NCI-H526 treated with DMSO at 0.1 percent for 48 hours (cell line): ENCODE measurements at places on chromosomes 1 and 21.

DNA sequence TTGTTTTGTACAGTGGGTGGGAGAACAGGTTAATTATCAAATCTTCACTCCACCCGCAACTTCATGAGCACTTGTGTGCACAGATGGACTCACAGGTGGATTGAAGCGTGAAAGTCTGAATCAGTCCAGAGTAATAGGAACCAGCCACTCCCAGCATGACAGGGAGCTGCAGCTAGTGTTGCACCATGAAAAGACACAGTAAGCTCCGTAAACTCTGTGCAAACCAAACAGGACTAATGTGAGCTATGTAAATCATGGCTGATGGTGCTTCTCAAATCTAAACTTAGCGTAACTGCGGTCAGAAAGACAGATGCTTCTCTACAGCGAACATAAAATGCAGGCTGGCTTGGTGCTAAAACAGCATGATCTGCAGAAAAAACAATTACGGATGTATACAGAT, 114.4 kb downstream of the CENPF start:
- no peak for DNase-seq

- no peak for DNase-seq
These were observed 41.3 kb downstream of the TNFRSF8 start for GRCh38 chr1:12104417-12104816.

DNA sequence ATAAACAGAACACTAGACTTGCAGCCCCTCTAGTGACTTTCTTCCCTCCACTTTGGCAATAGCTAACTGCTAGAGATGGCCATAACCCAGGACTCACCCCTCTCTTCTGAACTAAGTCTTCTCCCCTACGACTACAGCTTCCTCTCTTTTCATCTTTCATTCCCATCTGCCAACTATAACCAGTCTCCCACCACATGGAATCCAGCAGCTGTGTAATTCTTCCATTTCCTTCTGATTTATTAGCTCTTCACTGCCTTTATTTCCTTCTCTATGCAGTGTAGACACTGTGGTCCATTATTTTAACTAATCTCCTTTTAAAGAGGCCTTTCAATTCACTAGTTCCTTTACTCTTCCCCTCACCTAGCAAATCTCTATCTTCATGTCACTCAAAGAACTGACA, 13.4 kb upstream of the KCNK1 start:
- no peak for DNase-seq

DNA sequence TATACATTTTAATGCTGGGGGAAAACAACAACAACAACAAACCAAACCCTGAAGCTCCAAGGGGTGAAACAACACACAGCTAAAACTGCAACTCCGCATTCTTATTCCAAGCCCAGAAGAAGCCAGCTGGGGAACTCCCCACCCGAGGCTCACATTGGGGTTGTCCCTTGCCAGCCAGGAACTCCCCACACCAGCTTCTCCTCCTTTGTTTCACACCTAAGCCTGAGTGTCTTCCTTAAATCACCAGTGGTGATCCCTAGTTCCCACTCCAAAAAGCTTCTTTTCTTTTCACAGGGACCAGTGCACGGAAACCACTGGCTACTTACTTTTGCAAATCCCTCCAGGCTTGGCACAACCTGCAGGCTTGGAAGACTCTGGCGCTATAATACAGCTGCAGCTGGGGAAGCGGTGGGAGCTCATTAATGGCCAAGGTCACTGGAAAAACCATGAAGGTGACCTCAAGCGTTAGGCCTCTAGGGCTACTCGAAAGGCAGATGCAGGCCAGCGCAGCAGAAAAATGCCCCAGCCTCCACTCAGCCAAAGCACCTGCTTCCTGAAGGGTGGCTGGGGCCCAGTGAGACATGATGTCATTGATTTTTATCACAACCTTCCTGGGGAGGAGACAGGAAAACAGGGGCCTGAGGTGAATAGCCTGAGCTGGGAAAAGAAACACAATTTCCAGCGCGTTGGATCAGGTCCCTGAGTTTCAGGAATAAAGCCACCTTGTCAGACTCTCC, 40.1 kb downstream of the TLR5 start:
- DNase-seq = no peak

DNA sequence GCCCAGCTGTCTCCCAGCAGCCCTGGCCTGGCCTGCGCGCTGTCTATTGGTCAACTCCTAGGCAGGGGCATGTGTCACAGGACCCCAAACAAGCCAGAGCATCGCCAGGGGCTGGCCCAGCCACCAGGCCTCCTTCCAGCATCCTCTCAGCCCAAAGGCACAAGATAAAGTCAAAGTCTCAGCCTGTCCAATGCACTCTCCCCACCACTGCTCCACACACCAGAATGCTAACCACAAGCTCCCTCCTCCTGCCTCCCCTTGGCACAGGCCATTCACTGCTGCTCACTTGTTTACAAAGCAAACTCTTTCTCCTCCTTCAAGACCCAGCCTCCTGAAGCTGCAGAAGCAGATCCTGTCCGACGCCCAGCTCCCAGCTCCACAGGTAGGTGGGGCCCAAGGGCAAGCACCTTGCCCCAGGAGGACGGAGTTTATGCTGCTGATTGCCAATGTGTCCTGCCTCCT, 133.4 kb downstream of the DMRTB1 start:
- DNase-seq = no peak

GRCh38 chr1:228287541-228288425, 79.9 kb downstream of the OBSCN start:
- DNase-seq = no peak

DNA sequence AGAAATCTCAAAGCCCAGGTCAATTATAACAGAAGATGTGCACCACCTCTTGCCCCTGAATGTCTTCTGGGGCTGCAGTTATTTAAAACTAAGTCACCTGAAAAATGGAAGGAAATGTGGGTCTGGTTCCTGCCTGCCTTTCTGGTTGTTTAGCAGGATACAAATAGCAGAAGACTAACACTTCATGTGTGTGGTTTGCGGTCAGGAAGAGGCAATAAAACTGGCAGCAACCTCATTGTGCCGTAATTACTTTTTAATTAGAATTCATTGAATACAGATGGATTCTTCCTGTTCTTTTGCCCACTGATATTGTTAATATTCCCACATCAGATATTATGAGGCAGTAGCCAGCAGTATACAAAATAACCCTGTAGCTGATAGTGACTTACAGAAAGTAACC, 345.7 kb downstream of the ZNF326 start:
- DNase-seq = peak; percentile 9

DNA sequence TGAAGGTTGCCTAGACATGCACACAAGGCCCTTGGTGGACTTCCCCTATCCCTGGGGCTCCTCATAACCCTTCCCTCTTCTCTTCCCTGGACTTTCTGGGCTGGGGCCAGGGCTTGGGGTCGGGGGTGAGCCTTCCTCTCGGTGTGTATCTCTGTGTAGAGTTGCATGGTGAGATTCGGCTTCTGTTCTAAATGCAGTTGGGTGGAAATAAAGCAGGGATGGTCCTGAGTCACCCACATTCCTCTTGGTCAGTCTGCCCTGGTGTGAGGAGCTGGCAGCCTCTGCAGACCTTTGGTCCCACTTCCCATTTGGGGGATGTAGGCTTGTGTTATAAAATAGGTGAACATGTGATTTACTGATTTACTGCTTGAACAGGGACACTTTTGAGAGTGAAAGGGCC, 38.0 kb downstream of the ADARB1 start:
- DNase-seq = no peak

DNA sequence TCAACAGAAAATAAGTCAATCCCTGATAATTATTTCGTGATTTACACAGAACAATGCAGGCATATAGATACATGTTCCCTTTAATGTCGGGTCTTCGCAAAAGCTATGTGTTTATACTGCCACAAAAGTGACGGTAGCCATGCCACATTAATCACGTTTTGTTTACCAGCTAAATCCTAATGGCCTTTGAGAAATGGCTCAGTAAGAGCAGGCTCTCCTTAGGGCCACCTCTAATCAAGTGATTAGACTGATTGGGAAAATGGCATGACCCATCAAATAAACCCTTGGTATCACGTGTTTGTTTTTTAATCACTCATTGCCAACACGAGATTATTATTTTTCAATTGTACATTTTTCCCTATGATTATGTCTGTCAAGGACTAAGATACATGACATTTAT, 102.0 kb upstream of the USP25 start:
- no peak for DNase-seq

DNA sequence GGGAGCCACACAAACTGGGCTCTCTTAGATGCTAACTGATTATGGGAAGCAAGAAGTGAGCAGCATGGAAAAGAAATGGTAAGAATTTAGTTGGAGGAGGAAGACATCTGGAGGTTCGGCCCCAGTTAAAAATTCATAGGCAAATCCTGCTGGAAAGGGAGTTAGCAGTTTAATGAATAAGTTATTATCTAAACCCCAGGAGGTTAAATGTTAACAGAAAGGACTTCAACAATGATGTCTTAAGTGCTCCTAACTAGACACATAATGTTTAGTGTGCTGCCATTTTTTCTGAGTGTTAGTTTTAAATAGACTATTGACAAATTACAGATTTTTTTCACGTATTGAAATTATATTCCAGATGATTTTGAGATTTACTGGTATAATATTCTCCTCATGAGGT, 1265.3 kb upstream of the ADGRL2 start:
- DNase-seq = no peak

DNA sequence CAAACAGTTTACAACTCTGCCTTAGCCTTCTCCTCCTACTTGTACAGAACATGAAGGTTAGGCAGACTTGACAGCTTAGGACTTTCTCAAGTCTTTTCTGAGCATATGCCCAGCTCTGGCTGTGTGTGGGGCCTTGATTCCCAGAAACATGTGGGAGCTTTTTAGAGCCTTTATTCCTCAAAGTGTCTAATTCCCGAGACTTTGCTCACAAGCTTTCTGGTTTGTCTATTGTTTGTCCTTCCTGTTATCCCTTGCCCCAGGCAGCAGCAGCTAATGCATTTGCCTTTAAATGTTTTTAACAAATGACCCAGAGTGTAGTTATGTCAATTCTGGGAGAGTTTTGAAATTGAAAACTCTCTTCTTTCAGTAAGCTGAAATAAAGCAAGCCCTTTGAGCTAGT, 29.2 kb downstream of the ST7L start:
- DNase-seq = no peak

DNA sequence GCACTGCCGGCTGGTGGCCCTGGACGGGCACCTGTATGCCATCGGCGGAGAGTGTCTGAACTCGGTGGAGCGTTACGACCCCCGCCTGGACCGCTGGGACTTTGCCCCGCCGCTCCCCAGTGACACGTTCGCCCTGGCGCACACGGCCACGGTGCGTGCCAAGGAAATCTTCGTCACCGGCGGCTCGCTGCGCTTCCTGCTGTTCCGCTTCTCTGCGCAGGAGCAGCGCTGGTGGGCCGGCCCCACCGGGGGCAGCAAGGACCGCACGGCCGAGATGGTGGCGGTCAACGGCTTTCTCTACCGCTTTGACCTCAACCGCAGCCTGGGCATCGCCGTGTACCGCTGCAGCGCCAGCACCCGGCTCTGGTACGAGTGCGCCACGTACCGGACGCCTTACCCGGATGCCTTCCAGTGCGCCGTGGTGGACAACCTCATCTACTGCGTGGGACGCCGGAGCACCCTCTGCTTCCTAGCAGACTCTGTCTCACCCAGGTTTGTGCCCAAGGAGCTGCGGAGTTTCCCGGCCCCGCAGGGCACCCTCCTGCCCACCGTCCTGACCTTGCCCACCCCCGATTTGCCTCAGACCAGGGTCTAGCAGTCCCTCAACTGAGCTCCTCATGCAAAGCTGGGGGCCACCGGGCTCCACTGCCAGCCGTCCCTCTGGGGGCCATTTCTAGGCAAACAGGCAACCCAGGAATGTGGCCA, 2.1 kb downstream of the KLHDC7A start:
- peak; percentile 46 for DNase-seq

DNA sequence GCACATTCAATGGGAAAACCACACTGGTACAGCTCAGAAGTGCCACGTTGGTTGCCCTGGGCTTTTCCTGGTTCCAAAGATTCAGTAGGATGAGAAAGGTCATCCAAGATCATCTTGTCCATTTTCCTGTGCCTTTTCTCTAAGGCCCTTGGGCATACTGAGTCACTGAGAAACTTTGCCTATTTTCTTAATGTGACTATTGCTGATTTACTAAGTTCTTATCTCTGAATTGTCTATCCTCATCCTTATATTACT, 57.2 kb upstream of the HSD17B7 start:
- DNase-seq = no peak

GRCh38 chr1:3069491-3070308, 697 bp downstream of the PRDM16 start:
- no peak for DNase-seq

DNA sequence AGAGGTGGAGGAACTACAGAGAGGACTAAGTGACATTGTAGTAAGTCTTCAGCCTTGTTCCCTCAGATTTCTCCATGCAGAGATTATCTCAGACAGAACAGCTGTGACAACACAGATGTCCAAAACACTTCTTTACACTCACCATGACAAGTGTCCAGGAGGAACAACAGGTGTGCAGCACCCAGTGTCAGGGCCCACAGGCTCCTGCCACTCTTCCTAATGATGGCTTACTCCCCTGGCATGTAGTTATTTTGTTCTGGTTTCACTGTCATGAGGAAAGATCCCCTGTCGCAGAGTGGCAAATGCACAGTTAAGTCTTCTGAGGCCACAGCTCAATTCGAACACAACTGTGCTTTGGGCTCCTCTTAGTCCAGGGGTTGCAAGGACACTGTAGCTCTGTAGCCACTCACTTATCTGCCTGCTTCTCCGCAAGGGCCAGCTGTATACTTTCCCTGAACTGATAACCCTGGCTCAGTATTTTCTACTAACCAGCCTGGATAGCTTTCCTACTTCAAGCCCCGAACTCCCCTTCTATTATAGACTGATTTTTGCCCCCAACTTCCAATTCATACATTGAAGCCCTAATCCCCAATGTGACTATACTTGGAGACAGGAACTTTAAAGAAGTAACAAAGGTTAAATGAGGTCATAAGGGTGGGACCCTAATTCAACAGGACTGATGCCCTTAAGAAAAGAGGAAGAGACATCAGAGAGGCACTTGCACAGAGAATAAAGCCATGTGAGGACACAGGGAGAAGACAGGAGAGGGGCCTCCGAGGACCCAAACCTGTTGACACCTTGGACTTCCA, 11.1 kb downstream of the PDZK1 start:
- no peak for DNase-seq

- no peak for DNase-seq
These were observed 55.3 kb upstream of the DPH5 start for GRCh38 chr1:101080859-101081258.

DNA sequence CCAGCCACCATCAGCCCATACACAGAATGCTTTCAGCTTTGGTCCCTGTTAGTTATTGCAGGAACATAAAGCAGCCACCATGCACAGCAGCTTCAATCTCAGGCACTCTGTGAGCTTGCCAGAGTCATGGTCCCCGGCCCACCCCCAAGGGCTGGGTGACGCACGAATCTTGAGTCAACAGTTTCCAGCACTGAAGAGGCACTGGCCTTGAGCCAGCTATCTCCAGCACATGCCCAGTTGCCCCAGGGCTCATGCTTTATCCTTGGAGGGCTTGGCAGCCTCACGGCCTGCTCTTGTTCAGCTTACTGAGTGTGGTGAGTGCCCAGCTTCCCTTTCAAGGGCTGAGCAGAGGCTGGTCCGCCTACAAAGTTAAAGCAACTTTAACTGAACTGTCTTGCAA, 200.7 kb upstream of the RAB4A start:
- no peak for DNase-seq

GRCh38 chr1:18938707-18939070, 17.8 kb downstream of the IFFO2 start:
- DNase-seq = no peak

- DNase-seq = no peak
These were observed 15.4 kb downstream of the PDXK start for GRCh38 chr21:43734131-43734927.

- no peak for DNase-seq
These were observed 72.5 kb downstream of the ENAH start for GRCh38 chr1:225580238-225581099.
